ENCODE measurements at places on chromosomes 2 and 18. TPM values are rescaled to one million over a fixed set of nuclear protein-coding genes. Genes with fewer than 3 reads are reported as not detected.

- peaks cover 21% of the 10 kb centered on the region for H3K4me1 ChIP-seq
- no peak overlapping the region for H3K4me3 ChIP-seq
- peaks cover 7% of the 10 kb centered on the region for H3K27me3 ChIP-seq
These were observed 20.2 kb upstream of the PAX3 start for GRCh38 chr2:222318712-222319585.

DNA sequence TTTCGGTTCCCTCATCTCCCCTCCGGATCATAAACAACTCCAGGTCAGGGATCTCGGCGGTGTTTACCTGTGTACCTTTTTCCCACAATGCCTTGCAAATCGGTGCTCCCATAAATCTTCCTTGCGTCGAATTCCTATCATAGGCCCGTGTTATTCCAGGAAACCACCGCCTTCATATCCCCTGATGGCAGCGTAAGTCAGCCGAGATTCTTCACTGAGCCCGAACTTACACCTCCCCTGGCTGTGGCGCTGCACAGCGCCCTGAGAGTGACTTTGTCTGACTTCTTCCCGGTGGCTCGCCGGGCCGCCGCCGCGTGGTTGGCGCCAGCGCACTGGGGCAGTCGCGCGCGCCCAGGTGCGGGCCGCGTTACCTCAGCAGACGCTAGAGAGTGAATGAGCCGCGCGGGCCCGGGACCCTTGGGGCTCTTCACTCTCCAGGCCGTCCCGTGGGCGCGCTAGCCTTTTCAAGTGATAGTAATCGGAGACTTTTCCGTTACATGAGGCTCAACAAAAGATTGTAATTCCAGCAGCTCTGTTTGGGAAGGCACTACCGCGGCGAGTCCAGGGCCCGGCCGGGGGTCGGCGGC is 101.6 kb downstream of the SPTBN1 start:
- peak overlapping the region; percentile 80 for H3K4me3 ChIP-seq
- DNase-seq = peak; percentile 67
- H3K27ac ChIP-seq = peak overlapping the region; percentile 97
- no peaks in the 10 kb centered on the region for H3K27me3 ChIP-seq
- no peaks in the 10 kb centered on the region for H3K36me3 ChIP-seq
- H3K4me1 ChIP-seq = peaks cover 33% of the 10 kb centered on the region

Gene RAB6D
- under 0.01 TPM for total RNA-seq

Gene FAM228A
- total RNA-seq = not detected

Gene PRKAG3
- total RNA-seq = not detected

GRCh38 chr2:72367530-72368225 is 220.0 kb upstream of the CYP26B1 start:
- no peak overlapping the region for H3K4me3 ChIP-seq
- no peak overlapping the region for H3K27ac ChIP-seq
- H3K36me3 ChIP-seq = no peaks in the 10 kb centered on the region
- H3K27me3 ChIP-seq = no peaks in the 10 kb centered on the region

GRCh38 chr2:126413079-126413478 is 242.9 kb upstream of the GYPC start:
- H3K36me3 ChIP-seq = no peaks in the 10 kb centered on the region
- H3K4me3 ChIP-seq = no peak overlapping the region
- H3K27me3 ChIP-seq = no peaks in the 10 kb centered on the region
- DNase-seq = no peak

DNA sequence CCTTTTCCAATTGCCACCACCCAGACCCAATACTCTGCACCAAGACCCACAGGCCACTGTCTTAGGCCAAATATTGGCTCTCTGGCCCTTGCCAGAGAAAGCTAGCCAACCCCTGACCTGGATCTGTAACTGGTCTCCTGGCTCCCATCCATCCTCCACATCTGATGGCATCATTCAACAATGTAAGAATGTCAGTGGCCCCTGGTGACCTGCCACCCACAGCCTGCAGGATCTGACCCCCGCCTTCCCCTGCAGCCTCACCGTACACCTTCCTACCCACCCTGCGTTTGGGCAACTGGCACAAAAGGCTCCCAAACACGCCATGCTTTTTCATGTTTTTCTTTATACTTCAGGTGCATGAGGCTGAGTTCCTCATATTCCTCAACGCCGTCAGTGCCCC is 60.0 kb upstream of the ASAP2 start:
- no peaks in the 10 kb centered on the region for H3K36me3 ChIP-seq
- no peaks in the 10 kb centered on the region for H3K27me3 ChIP-seq
- DNase-seq = no peak
- no peak overlapping the region for H3K27ac ChIP-seq

Gene AFF3
- 0.52 TPM for total RNA-seq

- no peaks in the 10 kb centered on the region for H3K27me3 ChIP-seq
- no peak for DNase-seq
- peaks cover 6% of the 10 kb centered on the region for H3K4me1 ChIP-seq
- H3K36me3 ChIP-seq = no peaks in the 10 kb centered on the region
- no peak overlapping the region for H3K27ac ChIP-seq
These were observed 255.3 kb downstream of the VAPA start for GRCh38 chr18:10169064-10169562.

DNA sequence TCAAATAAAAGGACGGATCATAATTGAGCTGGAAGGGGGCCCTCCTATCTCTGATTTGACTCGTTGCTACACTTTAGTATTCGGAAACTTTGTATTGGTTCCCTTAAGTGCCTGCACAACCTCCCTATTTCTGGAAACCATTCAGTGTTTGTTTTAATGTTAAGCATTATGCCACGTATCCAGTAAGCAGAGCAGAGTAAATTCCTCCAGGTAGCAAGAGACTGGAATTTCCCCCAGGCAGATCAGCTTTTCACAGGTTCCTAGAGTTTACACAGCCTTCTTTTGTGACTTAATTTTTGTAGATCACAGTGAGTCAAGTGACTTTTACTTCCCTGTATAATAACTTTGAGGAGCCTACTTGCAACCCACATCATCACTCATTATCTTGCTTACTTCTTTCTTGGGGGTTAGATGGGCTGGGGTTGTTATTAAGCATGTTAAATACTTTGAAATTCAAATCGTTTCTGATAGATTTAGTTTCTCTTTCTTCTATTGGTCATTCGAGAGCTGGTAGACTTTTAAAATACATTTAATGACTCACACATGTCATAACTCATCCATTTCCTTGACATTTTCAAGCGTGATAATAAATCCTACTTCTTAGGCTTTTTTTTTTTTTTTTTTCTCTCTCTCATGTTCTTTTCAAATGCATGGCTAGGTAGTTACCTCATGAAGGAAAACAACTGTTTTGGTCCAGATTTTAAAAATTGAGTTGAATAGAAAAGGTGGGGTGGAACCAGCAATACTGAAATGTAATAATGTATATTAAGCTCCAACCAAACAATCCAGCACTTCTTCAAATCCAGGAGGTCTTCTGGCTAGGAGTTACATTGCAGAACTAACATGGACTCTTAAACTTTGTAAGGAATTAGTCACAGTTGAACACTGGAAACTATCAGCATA is 219.3 kb downstream of the NEDD4L start:
- H3K36me3 ChIP-seq = no peaks in the 10 kb centered on the region
- peak overlapping the region; percentile 77 for H3K27ac ChIP-seq
- no peak for DNase-seq
- peaks cover 46% of the 10 kb centered on the region for H3K4me1 ChIP-seq

GRCh38 chr18:6270771-6271216 is 143.9 kb downstream of the L3MBTL4 start:
- DNase-seq = no peak
- H3K4me1 ChIP-seq = no peaks in the 10 kb centered on the region
- no peak overlapping the region for H3K4me3 ChIP-seq
- no peak overlapping the region for H3K27ac ChIP-seq
- no peaks in the 10 kb centered on the region for H3K36me3 ChIP-seq

Gene CRYBA2
- 23.1 TPM for total RNA-seq

DNA sequence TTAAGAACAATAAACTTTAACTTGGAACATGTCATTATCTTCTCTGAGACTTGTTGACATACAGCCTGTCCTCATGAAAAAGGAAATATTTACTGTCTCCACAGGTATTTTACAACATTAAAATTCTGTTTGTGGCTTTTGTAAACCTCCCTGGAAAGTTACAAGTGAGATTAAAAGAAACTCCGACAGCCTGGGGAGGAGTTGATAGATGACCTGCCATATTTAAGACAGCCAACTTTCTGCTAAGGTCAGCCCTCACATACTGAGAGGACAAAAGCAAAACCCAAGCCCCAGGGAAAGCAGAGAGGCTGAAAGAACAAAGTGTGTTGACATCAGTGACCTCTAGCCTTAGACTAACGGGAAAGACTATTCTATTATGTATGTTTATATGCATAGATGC is 350.2 kb downstream of the RIT2 start:
- H3K36me3 ChIP-seq = no peaks in the 10 kb centered on the region
- no peak overlapping the region for H3K4me3 ChIP-seq
- no peak for DNase-seq
- no peak overlapping the region for H3K27ac ChIP-seq
- H3K4me1 ChIP-seq = no peaks in the 10 kb centered on the region

DNA sequence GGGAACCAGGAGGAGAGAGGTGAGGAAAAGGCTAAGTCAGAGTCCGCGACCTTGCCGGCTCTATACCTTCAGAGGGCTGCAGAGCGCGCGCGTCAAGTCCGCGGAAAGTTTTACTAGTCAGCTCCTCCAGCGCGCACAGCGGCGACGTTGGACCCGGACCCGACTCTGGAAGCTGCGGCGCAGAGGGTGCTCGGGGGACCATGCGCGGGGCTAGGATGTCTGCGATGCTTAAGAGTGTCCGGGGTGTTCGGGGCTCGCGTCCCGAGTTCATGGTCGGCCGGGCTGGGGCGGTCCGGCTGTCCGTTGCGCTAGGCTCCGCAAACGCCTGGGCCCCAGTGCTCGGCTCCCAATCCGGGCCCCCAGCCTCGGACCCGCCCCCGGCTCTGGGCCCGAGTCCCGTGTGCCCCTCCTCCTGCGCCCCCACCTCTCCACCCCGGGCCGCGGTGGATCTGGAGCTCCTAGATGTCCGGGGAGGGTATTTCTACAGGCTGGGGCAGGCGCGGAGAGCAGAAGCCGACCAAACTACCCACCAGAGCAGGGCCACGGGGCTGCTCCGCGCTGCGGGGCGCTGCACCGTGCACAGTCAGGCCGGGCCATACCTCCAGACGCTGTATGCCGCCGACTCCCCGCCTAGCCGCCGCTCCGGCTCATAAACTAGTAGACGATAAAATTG is at the start of gene LBX2:
Gene LBX2, minus strand, starts transcription at position 337 of the 673 bp plus-strand sequence. Its CDS starts 66 bp downstream, at position 271.
- H3K4me3 ChIP-seq = no peak within 1 kb of the TSS
- no peak within 1 kb of the TSS for H3K27ac ChIP-seq
- peaks cover 52% of the 10 kb centered on the region for H3K4me1 ChIP-seq
- no peaks in the 10 kb centered on the region for H3K36me3 ChIP-seq
- DNase-seq = no peak

DNA sequence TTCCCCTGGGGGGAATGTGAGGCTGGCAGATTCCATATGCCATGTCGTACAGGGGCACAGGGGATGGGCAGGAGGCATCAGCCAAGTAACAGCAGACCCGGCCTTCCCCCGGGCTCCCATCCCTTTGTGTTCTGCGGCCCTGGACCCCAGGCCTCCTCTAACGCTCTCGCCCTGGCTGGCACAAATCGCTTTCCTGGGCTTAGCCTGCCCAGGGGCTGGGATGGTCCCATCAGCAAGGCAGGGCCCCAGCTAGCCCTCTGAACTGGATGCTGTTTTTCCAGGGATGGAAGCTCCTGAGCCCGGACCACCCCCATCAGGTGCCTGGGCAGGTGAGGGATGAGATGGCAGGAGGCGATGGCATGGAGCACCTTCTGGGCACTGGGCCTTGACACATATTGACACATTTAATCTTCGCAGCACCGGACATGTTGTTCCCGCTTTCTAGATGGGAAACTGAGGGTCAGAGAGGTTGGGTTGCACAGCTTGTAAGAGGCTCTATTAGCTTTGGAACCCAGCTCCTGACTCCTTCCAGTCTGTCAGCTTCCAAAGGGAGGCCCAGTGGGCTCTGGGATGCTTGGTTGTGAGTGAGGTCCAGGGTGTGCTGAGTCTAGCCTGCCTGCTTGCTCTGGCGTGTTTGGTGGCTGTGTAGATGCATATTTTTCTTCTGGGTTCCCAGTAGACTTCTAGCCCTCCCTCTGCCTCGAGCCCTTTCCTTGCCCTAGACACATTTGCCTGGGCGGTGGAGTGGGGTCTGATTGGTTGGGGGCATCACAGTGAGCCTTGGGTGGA is 40.3 kb downstream of the GLI2 start:
- H3K27me3 ChIP-seq = no peaks in the 10 kb centered on the region
- H3K4me3 ChIP-seq = no peak overlapping the region
- H3K27ac ChIP-seq = no peak overlapping the region
- H3K4me1 ChIP-seq = no peaks in the 10 kb centered on the region

GRCh38 chr2:163662141-163662780 is 73.5 kb downstream of the FIGN start:
- H3K4me3 ChIP-seq = no peak overlapping the region
- no peaks in the 10 kb centered on the region for H3K36me3 ChIP-seq
- DNase-seq = no peak
- H3K27me3 ChIP-seq = no peaks in the 10 kb centered on the region
- H3K27ac ChIP-seq = no peak overlapping the region

Gene QPCT
- total RNA-seq = 1.3 TPM

DNA sequence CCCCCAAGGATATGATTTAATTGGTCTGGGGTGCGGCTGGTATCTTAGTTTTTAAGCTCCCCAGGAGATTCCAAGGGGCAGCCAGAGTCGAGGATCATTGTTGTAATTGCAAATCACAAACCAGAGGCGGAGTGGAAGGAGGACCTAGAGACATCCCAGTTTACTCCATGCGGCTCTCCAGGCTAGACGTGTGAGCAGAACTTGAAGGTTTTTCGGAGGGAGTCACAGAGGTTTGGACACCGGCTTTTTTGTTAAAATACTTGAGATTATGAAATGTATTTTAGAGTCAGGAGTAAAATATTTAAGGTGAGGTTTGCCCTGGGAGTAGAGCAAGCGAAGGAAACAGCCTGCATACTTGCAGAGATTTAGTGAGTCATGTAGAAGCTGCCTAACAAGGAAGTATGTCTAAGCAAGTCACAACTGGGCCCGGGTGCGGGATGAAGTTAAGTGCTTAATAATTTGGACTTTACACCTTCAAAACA is 39.5 kb downstream of the TGOLN2 start:
- no peaks in the 10 kb centered on the region for H3K4me1 ChIP-seq
- DNase-seq = no peak
- H3K27me3 ChIP-seq = no peaks in the 10 kb centered on the region
- no peak overlapping the region for H3K27ac ChIP-seq
- no peak overlapping the region for H3K4me3 ChIP-seq

Measured in body of pancreas (tissue), 4 donors.